Ecto neural progenitor cell (in vitro differentiated cells): ENCODE measurements at places on chromosomes 13 and 19.
A peak's percentile ranks its signal among the peaks of the same experiment; 100 is the strongest.

- DNase-seq, result no peak
Observed at GRCh38 chr19:39953915-39954314, 17.1 kb upstream of the PSMC4 start.

DNA sequence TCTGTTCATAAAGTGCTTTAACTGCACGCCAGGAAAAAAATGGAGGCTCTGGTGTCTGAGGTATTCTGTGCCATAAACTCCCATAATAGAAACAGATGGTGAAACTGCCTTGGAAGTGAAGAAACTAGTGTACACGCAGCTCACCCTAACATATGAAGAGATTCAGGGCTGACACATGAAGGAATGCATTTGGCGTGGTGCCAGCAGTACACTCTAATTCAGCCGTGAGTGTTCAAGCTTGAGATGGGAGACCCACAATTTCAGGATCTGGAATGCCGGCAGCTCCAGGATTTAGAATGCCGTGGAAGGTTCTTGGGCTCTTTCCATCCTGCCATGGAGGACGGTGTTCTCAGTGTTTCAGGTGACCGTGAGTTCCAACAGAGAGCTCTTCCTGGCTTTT, 478.4 kb downstream of the TSHZ3 start:
- DNase-seq, result no peak

DNA sequence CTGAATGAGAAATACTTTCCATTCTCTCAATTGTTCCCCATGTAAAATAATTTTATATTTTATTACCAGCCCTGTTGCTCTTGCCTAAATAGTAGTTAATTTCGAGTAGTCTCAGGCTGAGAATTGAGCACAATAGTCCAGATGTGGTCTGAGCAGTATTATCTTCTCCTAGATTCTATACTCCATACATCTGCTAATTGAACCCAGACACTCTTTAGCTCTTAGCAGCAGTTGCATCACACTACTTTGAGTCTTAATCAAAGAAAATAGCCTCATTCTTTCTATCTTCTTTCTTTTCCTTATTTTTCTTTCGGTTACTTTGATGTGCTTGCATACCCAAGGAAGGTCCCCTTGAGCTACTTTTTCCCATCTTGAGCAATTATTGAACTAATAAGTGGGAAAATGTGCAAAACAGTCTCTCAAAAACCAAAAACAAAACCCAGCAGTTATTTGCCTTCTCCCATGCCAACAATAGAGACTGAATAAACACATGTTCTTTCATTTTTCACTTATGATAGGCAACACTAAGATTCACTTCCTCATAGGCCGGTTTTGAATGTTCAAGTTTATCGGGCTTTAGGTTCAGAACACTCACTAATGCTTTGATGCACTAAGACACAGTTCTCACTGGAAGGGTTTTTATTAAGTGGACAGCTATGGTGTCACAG, 204.5 kb downstream of the POU4F1 start:
- no peak for DNase-seq

- DNase-seq, result no peak
Observed at GRCh38 chr13:98657506-98658085, 80.7 kb upstream of the STK24 start.

DNA sequence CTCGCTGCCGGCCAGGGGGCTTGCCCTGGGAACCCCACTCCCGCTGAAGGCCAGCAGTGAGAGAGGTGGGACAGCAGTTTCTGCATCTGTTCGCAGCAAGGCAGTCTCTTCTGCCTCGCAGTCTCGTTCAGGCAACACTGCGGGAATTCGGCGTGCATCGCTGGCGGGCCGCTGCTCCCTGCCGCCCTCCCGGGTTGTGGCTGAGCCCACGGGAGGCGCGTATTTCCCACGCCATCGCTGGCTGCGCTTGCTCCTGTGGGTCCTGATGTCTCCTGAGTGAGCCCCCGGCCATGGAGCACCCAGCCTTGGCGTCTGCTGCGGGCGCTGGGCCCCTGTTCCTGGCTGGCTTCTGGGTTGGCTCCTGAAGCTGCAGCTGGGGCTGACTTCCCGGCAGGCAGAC, 227.9 kb downstream of the TEX29 start:
- no peak for DNase-seq

DNA sequence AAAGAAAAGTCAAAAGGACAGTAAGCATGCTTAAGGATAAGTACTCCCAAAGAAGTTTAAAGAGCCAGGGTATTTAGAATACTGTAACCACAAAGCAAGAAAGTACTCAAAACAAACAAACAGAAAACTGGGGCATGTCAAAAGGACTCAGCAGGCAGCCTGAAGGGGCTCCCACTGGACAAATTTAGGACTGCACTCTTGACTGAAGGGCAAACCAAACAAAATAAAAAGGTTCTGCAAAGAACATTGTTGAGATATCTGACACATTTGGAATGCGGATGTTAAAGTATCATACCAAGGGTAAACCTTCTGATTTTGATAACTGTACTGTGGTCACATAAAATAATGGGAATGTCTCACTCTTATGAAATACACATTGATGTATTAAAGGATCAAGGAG, 157.4 kb downstream of the TNFSF13B start:
- DNase-seq, result no peak

DNA sequence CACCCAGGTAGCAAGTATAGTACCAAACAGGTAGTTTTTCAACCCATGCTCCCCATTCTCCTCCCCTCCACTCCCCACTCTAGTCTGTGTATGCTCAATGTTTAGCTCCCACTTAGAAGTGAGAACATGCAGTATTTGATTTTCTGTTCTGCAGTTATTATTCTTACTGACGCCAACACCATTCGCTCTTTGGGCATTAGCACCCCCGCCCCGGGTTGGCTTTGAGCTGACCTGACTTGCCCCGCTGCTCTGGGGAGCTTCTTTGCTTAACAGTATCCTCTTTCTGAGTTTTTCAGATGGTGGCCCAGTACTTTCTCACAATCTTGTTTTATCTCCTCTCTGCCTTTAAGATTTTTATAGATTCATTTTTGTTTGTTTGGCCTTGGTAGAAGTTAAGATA, 138.7 kb downstream of the CRYL1 start:
- DNase-seq, result no peak

DNA sequence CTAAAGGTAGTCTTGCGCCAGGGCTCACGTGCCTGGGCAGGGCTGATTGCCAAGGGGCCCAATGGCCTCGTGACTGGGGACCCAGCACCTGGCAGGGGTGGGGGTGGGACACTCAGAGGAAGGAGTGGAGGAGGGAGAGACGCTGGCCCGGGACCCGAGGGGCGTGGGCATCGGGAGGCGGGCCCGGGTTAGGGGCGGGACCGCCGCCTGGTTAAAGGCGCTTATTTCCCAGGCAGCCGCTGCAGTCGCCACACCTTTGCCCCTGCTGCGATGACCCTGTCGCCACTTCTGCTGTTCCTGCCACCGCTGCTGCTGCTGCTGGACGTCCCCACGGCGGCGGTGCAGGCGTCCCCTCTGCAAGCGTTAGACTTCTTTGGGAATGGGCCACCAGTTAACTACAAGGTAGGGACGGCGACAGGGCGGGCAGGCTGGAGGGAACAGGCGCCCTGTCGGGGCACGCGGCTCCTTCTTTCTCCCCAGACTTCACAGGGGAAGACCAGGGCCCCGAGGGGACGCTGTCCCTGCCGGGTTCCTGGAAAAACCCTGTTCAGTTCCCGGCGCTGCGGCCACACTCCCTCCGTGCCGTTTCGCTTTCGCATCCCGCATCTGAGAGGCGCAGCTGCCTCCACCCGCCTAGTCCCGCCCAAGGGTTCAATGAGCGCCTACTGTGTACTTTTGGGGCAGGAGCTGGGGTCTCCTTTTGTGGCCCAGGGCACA, at the start of gene IFI30:
TSS of gene IFI30 (plus strand) at position 242 of the 717 bp plus-strand sequence. CDS start at position 271, 29 bp downstream.
- DNase-seq, result peak; percentile 75

DNA sequence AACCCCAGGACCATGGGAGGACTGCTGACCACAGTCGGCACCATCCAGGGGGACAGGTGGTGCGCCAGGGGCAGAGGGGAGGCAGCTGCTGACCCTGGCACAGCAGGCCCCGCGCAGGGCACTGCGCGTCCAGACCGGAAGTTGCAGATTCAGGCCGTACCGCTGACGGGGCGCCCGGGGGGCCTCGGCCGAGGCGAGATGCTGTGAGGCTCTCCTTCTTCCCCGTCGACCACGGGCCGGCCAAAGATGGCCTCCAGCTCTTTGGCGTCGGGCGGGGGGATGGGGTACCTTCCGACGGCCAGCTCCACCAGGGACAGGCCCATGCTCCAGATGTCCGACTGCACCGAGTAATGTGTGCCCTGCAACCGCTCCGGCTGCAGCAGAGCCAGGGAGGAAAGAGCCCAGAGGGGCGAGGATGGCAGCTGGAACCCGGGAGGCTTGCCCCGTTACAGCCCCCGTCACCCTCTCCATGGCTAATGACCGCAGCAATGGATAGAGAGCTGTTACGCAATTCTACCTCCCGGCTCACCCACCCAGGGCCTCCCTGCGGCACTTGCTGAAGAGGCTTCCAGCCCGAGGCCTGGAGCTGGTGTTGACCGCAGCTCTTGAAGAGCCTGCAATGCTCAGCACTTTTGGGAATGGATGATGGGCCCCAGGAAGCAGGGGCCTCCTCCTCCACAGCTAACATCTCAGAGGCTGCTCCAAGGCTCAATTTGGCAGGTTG, 24.7 kb downstream of the MAP2K2 start:
- DNase-seq, result no peak

DNA sequence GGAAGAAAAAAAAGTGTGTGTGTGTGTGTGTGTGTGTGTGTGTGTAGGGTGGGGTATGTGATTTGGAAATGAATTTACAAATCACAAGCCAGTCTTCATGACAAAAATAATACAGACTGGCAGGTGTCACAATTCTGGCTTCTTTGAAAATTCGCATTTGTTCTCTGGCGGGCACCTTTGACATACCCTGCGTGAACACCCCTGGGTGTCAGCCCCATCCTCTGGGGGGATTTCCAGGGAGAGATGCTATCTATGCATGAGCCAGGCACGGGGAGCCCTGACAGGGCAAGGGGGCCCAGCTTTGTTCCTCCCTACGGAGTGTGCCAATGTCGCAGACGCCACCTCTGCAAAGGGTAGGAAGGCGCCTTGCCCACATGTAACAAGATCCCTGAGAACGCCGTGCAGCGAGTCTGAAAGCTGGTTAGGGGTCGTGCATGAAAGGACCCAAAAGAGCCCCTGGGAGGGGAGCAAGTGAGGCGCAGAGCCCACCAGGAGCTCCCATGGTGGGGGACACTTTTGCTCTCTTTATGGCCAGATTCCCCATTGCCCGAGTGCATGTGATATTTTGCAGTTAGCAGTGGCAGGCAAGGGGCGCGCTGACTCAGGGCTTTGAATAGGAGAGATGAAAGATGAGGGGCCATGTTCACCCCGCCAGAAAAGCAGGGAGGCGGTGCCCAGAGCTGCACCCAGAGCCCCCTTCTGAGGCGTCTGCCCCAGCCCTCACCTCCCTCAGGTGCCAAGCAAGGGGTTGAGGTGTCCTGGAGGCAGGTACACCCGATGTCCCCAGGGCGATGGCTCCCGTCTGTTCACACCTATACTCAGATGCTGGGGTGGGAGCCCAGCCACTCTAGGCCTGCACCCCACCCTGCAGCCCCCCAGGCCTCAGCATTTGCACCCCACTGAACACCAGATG, 45.3 kb downstream of the KLF2 start:
- no peak for DNase-seq
